ENCODE measurements at places on chromosomes 2 and 18.

- DNase-seq: no peak
Observed at GRCh38 chr18:7205346-7205745, 25.5 kb upstream of the LRRC30 start.

- DNase-seq: no peak
Observed at GRCh38 chr2:236573066-236573929, 3.7 kb downstream of the ACKR3 start.

- no peak for DNase-seq
Observed at GRCh38 chr18:67302043-67302442, 214.5 kb downstream of the DSEL start.

- DNase-seq: no peak
Observed at GRCh38 chr2:61529944-61530735, 8.0 kb downstream of the XPO1 start.

Data from T follicular helper cell (primary cell).